ENCODE measurements at places on chromosomes 1 and 21. TPM values are rescaled to one million over a fixed set of nuclear protein-coding genes. Genes with fewer than 3 reads are reported as not detected.

GRCh38 chr1:179591592-179592580 lies at the start of gene TDRD5:
Gene TDRD5, plus strand, starts transcription at chr1:179591832. Its CDS starts 784 bp downstream, at chr1:179592616.
- DNase-seq, result peak; percentile 86

RPS6KC1 gene
- 7.8 TPM for polyA plus RNA-seq

- no peak for DNase-seq
Observed at GRCh38 chr1:234838182-234838581, 228.2 kb upstream of the IRF2BP2 start.

IFNLR1 gene
- polyA plus RNA-seq, result 0.29 TPM

GPR52 gene
- polyA plus RNA-seq, result 0.08 TPM

ADCY10 gene
- polyA plus RNA-seq, result 0.15 TPM
